ENCODE measurements at places on chromosomes 6 and 20.

- no peak for DNase-seq
Measured at GRCh38 chr20:7540018-7540417, 400.2 kb downstream of the HAO1 start.

DNA sequence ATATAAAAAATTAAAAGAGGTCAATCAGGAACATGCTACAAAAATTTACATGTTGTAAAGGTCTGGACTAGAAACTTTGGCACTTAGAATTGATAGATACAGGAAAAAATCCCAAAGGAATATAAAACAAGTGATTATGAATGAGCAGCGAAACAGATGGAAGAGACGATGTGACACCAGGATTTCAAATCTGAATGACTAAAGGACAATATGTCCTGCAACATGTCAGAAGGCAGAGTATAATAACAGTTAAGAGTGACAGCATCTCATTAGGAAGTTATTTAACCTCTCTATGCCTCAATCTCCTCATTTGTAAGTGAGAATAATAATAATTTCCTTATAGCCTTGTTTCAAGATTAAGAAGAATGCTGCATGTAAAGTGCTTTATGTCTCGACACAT lies 50.3 kb downstream of the FRK start:
- DNase-seq = no peak

DNA sequence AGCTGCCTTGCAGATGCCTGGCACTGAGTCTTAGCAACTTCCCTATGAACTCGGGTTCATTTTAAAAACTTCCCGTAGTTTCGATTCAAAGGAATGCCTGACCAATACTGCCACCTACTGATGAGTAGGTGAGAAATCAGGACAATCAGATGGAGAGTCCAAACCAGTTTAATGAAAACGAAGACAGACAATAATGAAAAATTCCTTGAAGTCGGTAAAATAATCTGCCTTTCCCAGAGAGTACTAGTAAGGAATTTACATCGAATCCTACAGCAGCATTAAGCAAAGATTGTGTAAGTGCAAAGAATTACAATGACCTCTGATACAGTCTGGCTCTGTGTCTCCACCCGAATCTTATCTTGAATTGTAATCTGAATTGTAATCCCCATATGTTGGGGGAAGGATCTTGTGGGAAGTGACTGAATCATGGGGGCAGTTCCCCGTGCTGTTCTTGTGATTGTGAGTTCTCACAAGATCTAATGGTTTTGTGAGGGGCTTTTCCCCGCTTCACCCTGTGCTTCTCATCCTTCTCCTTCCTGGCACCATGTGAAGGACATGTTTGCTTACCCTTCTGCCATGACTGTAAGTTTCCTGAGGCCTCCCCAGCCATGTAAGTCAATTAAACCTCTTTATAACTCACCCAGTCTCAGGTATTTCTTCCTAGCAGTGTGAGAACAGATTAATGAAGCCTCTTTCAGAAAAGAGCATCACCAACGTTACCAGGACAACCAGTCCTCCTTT lies 134.4 kb downstream of the ARHGAP18 start:
- no peak for DNase-seq

DNA sequence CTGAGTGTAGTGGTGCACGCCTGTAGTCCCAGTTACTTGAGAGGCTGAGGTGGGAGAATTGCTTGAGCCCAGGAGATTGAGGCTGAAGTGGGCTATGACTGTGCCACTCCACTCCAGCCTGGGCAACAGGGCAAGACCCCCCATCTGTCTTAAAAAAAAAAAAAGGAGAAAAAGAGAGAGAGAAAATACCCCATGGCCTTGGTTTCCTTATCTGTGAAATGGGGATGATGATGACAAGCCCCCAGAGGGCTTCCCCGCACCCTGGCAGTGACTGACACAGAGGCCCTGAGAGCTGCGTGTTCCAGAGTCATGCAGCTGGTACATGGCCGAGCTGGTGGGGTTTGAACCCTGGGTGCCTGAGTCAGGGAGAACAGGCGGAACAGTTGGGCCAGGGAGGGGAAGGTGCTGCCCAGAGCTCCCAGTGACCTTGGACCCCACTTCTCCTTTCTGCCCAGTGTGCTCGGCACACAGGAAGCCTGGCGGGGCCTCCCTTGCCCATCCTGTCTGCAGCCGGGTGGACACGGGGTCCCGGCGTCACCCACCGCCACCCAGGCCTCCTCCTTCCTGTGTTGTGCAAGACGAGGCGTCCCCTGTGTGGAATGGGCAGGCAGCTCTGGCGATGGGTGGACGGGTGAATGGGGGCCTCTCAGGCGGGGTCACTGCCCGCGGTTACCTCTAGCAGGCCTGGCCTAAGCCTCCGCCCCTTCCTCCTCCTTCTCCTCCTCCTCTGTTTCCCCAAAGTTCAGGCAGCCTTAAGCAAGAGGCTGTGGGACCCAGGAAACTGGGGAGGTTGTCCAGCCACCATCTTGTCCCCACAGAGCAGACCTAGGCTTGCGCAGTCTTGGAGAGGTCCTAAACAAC lies 84.2 kb downstream of the CEBPB start:
- no peak for DNase-seq

DNA sequence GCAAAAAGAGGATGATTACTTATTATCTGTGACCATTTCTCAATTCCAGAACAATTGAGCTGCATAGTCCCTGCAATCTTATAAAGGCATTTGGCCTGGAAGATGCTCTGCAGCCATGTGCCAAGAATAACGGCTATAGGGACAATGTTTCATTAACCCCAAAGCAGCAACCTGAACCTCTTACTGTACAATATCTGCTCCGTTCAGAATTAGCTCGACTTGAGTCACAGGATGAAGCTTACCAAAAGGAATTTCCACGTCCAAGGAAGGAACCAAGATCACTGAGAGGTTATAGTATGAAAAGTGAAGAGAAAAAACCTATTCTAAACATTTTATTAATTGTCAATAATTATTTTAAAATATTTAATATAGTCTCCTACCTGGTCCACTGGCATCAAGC lies 167.3 kb upstream of the GMDS start:
- no peak for DNase-seq

DNA sequence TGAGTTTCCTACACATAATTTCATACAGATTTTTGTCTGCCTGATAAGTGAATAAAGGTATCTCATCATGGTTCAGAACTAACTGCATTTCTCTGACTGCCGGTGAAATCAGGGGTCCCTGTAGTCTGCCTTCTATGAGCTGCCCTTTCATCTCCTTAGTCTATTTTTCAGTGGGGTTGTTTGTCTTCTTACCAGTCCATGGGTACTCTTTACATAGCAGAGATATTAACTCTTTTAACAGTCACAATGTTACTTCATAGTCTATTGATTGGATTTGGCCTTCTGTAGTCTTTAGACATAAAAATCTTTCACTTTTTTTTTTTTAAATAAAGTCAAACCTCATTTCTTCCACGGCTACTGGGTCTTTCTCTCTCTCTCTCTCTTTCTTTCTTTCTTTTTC lies 79.8 kb downstream of the RALGAPA2 start:
- no peak for DNase-seq

- DNase-seq = no peak
Measured at GRCh38 chr20:41748756-41749582, 130.8 kb upstream of the CHD6 start.

GRCh38 chr6:128327890-128328289 lies 192.5 kb downstream of the PTPRK start:
- DNase-seq = no peak

DNA sequence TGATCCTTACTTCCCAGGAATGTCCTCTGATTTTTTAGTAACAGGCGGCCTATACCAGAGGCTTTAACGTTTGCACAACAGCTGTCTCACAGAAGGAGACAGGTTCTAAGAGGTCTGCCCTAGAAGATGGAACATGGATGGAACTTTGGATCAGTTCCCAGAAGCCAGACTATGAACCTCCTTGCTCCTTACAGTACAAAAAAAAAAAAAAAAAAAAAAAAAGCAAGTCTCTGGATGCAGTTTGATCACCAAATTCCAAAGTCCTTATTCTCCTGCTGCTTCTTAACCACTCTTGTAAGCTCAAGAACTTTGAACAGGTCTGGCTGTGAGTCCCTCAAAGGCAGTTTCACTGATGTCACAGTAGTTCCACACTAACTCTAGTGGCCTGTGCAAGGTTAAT lies 2.0 kb upstream of the TRMT11 start:
- DNase-seq = no peak

GRCh38 chr6:41346441-41346840 lies 11.0 kb downstream of the NCR2 start:
- no peak for DNase-seq

GRCh38 chr6:165365371-165365770 lies 56.0 kb upstream of the C6orf118 start:
- DNase-seq = no peak

DNA sequence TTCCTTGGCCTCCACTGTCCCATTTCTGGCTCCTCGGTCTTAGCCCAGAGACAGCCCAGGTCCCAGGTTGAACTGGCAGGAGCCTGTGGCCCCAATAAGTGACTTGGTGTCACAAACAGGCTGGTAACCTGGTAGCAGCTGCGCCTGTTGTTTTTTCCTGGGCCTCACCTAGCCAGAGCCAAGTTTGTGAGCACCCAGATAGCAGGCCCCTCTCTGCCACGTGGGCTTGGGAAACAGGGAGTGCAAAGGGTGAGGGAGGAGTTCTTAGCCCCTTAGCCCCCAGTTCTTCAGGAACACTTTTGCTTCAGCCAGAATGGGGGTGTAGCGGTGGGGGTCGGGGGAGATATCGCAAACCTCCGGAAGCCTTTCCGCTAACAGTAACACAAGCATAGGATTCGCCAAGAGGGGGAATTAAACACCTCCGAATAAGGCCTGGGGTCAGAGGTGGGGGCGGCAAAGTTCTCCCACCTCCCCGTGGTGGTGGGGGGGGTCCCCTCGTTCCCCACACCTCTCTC lies 760 bp downstream of the C6orf132 start:
- no peak for DNase-seq

GRCh38 chr6:23212398-23212797 lies 643.0 kb downstream of the HDGFL1 start:
- DNase-seq = no peak

DNA sequence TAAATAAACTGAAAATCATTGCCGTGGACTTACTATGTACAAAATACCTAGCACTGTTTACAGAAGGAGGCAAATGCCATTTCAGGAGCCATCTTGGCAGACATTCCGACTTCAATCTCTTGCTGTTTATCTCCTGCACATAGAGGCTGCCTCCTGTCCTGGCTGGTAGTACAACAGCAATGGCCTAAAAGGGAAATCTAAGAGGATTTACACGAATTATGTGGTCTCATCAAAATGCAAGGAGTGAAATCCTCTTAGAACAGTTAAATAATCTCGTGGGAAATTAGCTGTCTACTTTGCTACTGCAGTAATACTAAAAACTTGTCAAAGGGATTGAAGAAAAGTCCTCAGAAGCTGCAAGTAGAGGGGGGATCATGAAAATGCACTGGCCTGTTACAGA lies 82.2 kb upstream of the SLC2A12 start:
- no peak for DNase-seq

- DNase-seq = no peak
Measured at GRCh38 chr6:28864326-28864923, 59.4 kb downstream of the TRIM27 start.

GRCh38 chr20:8523684-8524083 lies 391.6 kb downstream of the PLCB1 start:
- no peak for DNase-seq

DNA sequence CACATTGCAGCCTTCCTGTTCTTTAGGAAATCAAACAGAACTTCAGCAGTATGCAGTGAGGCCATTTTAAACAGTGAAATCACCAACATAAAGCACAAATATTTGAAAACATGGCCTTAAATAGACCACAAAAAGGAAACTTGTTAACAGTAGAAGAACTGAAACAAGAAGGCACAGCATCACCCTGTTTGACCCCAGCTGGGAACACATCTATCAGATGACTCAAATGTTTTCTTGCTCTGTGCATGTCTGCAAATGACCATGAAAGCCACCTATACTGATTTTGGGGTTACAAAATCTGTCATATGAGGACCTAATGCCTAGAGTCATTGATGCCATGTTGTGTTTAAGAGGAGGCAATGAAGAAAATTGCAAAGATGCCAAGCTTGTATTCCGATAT lies 123.8 kb upstream of the ADGRF1 start:
- DNase-seq = no peak

DNA sequence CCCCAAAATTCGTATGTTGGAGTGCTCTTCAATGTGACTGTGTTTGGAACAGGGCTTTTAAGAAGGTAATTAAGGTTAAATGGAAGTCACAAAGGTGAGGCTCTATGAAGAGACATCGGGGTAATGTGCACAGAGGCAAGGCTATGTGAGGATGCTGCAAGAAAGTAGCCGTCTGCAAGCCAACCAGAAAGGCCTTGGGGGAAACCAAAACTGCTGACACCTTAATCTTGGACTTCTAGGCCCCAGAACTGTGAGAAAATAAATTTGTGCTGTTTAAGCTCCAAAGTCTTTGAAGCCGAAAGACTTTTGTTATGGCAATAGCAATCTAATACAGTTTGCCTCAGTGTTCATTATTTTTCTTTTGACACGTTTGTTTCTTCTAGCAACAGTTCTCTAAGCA lies 2.4 kb upstream of the IRAK1BP1 start:
- DNase-seq = no peak

- no peak for DNase-seq
Measured at GRCh38 chr6:113526553-113526952, 330.6 kb upstream of the MARCKS start.

- DNase-seq = no peak
Measured at GRCh38 chr20:20593447-20594170, 118.8 kb downstream of the RALGAPA2 start.

GRCh38 chr6:24740861-24741260 lies 21.9 kb upstream of the C6orf62 start:
- DNase-seq = no peak

DNA sequence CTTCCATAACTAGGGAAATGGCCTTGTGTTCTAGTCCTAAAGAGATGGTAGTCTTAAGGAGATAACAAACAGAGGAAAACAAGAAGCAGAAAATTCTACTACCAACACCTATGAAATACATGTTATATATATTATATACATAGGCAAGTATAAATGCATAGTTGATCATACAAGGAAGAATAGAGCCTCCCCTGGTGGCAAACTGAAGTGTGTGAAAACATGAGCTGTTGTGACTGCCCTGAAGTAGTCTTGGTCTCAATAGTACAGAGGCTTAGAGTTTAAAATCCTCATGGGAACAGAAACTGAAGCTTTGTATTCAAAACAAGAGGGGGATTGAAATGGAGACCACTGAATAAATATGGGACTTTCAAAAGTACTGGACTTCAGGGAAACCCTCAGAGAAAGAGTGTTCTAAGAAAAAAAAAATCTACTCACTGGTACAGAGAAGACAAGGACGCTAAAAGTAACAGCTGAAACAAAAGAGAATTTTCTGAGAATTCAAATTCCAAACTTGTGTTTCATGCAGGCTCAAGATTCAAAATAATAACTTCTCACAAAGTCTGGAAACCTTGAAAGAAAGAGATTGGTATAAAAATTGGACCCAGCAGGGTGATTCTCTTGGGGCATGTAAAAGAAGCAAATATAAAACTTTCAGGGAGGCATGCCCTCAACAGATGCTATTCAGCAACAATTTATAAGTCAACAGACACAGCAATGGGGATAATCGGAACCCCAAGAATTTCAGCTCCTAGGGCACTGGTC lies 59.7 kb upstream of the SAMD3 start:
- no peak for DNase-seq

DNA sequence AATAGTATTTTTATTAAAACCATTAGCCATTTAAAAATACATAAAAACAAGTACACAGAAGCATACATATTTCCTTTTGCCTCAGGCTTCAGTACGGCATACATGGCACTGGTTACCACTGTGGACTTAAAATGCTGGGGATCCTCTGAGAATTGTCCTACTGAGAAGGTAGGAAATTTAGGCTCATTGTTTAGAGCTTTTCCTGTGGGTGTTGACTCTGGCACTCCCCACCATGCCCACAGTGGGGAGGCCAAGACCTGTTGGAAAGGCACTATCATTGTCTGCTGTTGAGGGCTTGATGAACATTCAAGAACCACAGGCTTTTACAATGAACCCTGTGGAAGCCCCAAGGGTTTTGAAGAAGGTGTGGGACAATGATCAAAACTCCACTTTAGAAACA lies 473.4 kb downstream of the BTBD3 start:
- no peak for DNase-seq
